ENCODE measurements at places on chromosomes 5 and 9. TPM values are rescaled to one million over a fixed set of nuclear protein-coding genes. Genes with fewer than 3 reads are reported as not detected.

The PCDHGB7 gene
- 15.6 TPM for total RNA-seq

The DRD1 gene
- 6.1 TPM for total RNA-seq

The FOXD4L3 gene
- 0.47 TPM for total RNA-seq

The OGN gene
- 15.1 TPM for total RNA-seq

The FAM151B gene
- 39.8 TPM for total RNA-seq

The ALDOB gene
- 0.16 TPM for total RNA-seq

The CDC20B gene
- total RNA-seq: 0.78 TPM
